ENCODE measurements at places on chromosomes 2 and 18.

DNA sequence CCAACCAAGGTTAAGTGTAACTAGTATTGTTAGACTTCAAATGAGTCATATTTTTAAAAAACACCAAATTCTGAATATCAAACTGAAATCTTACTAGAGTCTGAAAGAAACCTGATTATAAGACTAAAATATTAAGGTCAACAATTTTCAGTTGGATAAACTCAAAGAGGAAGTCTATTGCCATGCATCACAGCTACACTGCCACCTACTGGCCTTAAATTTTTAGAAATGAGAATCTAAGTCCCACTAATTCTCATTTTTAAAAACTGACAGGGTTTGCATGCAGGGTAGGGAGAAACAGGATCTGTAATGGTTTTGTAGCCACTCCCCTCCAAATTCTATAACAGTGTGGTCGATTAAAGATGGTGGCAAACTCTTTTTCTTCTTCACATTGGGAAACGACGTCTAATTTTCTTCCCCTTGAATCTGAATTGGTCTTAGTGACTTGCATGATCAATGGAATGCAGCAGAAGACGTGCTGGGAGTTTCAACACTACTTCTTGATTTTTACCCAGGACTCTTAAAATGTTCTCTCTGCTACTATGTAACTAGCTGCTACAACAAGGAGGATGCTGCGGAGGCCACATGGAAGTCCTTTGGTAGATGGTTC, 176.1 kb upstream of the SESTD1 start:
- DNase-seq, result no peak

DNA sequence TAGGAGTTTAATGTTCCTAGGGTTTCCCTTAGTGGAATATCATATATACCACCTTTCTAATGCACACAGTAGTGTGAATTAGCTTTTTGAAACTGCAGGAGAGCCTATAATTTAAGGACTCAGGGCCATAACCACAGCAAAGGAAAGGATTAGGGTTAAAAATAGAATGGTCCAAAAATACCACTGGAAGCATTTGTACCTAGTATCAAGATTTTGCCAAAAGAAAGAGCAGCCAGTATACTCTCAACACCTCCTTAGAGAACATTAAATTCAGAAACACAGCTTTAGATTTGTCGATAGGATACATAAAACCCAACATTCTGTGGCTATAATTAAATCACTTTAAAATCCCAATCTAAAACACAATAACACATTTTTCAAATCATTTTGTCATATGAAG, 634.9 kb downstream of the EPHA4 start:
- no peak for DNase-seq

GRCh38 chr18:62458346-62458745, 64.5 kb upstream of the ZCCHC2 start:
- DNase-seq, result no peak

- DNase-seq, result no peak
Observed at GRCh38 chr18:56977309-56977708, 169.6 kb upstream of the BOD1L2 start.

DNA sequence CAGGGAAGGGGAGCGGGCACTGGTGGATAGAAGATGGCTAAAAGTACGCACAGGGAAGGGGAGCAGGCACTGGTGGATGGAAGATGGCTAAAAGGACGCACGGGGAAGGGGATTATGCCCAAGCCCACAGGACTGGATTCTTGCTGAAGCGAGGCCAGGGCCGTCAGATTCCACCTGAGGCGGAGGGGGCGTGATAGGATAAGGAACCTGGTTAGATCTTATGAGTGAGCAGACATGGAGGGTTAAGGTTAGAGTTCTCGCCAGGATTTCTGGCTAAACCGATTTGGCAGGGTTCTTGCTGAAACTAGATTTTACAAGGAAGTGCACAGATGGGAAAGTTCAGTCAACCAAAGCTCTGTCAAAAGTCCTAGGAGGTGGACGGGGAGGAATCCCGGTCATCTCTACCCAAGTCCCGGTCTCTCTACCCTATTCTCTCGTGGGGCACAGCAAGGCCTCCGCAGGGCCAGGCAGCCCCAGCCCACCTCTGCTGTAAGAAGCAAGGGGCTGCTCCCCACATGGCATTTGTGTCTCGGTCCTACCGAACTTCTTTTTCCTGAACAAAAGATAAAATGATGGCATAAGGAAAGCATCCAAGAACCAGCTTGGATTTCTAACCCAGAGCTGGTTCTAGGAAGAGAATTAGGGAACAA, 140.8 kb downstream of the PTGR3 start:
- DNase-seq, result no peak

GRCh38 chr18:24482821-24483220, 22.4 kb downstream of the HRH4 start:
- no peak for DNase-seq

GRCh38 chr2:152861349-152861942, 143.0 kb downstream of the ARL6IP6 start:
- no peak for DNase-seq
